ENCODE measurements at places on chromosomes 3 and 15.

DNA sequence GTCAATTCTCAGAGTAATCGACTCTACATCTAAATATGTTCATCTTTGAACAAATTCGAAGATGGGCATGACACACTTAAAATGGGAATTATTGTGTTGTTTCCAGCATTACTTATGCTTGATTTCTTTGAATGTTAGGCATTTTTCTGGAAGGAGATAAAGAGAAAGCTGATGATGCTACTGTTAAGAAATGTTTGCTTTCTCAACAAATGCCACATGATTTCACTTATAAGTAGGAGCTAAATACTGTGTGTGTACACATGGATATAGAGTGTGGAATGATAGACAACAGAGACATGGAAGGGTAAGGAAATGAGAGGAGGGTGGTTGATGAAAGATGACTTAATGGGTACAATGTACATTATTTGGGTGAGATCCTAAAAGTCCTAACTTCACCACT lies 400.9 kb downstream of the TBL1XR1 start:
- DNase-seq = no peak

GRCh38 chr3:71673486-71673885 lies 51.7 kb downstream of the EIF4E3 start:
- no peak for DNase-seq

- peak; percentile 33 for DNase-seq
These were observed 75.8 kb upstream of the LEKR1 start for GRCh38 chr3:156750191-156750873.

DNA sequence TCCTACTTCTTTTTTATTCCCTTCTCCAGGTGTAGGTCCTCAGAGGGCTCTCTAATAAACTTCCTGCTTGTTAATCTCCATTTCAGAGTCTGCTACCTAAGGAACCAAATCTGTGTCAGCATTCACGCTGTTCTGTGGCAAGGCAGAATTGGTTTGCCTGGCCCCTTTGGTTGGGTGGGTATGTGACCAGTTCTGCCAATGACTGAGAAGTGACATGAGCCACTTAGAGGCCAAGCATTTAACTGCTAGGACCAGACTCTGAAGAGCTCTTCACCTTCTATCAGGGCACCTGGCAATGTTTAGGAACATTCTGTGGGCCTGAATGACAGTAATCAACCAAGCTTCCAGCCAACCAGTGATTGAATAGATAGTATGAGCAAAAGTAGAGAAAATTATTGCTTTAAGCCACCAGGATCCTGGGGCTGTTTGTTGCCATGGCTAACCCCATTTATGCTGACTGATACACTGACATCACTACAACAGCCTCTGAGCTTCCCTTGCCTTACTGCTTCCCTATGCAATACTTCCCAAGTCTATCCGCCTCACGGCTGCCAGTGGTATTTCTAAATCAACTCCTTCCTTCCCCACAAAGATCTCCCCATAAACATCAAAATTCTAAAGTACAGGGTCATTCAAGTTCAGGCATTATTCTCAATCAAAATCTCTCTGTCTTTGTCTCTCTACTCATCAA lies 7.6 kb downstream of the FRMD4B start:
- no peak for DNase-seq

GRCh38 chr3:179840985-179841384 lies 188.1 kb downstream of the USP13 start:
- DNase-seq = no peak

- no peak for DNase-seq
These were observed 33.9 kb upstream of the MEIS2 start for GRCh38 chr15:37134244-37134643.

DNA sequence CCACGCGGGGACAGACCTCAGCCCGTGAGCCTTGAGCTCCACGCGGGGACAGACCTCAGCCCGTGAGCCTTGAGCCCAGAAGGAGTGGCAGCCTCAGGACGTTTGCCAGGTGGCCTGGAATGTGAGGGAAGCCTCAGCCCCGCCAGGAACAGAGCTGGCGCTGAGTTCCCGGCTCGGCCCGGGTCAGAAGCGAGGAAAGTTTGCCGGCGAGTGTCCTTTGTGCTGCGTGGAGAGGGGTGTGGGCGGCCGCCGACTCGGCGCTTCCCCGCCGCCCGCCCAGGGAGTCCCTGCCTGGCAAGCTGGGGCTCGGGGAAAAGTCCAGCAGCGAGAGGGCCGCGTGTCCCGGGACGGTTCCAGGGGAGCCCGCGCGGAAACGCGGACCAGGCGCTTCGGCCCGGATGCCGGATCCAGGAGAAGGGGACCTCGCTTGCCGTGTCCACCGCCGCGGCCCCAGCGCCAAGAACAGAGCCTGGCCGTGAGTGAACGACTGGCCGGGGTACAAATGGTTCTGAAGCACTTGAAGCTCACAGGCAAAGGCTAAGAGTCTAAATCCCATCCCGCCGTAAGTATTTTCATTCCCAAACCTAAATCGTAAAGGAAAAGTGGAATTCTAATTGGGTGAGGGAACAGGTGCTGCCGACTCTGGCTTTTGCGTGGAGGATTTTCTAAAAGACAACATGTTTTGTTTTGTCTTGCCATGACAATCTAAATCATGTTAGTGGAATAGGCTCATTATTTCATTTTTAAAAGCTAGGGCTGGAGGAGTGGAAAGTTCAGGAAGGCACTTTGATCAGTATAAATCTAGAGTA lies 1.7 kb downstream of the LRRN1 start:
- peak; percentile 51 for DNase-seq

- DNase-seq = no peak
These were observed 118.7 kb upstream of the PTPRG start for GRCh38 chr3:61442696-61443095.

DNA sequence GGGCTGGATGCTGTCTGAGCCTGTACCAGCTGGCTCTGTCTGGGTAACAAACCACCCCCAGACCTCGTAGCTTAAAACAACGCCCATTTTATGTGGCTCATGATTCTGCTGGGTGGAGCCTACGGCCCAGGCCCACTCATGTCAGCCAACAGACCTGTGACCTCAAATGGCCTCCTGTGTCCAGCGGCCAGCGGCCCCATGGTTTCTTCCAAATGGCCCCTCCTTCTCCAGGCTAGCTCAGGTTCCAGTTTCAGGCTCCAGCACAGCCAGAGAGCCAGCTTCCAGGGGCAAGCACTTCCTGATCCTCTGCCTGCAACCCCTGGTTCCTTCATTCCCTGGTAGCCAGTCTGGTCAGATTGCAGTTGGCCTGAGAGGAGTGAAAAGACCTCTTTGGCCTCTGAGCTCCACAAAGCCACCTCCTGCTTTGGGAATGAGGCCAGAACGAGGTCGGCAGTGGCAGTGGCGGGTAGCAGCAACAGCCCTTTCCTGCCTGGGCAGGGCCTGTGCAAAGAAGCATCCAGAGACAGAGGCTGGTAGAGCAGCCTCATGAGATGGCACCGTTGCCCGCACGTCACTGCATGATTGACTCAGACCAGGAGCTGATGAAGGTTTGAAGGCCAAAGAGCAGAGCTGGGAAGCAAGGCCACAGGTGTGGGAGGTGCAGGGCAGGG lies 21.0 kb upstream of the PLXNA1 start:
- no peak for DNase-seq

DNA sequence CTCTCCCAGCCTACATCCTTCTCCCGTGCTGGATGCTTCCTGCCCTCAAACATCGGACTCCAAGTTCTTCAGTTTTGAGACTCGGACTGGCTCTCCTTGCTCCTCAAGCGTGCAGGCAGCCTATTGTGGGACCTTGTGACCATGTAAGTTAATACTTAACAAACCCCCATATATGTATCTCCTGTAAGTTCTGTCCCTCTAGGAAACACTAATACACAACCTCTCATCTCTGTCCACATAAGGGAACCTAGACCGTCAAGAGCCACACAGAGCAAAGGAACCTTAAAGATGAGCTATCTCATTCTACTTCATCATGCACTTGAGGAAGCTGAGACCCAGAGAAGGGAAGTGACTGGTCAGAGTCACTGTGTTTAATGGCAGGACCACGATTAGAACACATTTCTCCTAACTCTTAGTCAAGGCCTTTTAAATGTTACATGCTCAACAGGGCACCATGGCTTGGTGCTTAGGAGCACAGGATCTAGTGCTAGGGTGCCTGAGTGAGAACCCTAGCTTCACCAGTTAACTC lies 50.3 kb downstream of the NPTN start:
- DNase-seq = no peak

GRCh38 chr3:63966871-63967270 lies 54.7 kb upstream of the SCAANT1 start:
- no peak for DNase-seq

- DNase-seq = no peak
These were observed 22.3 kb upstream of the PLXNA1 start for GRCh38 chr3:126960604-126960995.

GRCh38 chr3:73509066-73509465 lies 115.7 kb downstream of the PDZRN3 start:
- DNase-seq = no peak

GRCh38 chr3:135918600-135918999 lies 46.9 kb upstream of the PPP2R3A start:
- DNase-seq = no peak

- peak; percentile 98 for DNase-seq
These were observed 67.8 kb downstream of the FMN1 start for GRCh38 chr15:33126559-33127290.

- DNase-seq = no peak
These were observed 26.1 kb downstream of the MGLL start for GRCh38 chr3:127796045-127796830.

DNA sequence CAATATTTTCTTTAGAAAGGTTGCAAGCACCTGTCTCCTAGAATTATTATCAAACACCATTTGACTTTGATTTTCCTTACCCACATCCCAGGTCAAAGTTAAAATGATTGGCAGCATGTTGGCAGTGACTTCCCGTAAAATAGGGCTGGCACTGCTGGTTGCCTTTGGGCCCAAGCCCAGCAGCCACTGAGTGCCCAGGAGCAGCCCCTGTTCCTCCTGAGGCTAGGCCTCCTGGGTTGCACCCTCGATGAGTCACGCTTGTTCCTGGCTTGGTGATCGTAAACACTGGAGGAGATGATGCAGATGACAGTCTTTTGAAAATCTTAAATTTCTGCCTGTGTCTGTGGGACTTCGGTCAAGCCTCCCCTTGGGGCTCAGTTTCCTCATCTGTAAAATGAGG lies 290.0 kb downstream of the TLE3 start:
- DNase-seq = no peak

- no peak for DNase-seq
These were observed 181.0 kb downstream of the ABHD5 start for GRCh38 chr3:43871627-43872245.

DNA sequence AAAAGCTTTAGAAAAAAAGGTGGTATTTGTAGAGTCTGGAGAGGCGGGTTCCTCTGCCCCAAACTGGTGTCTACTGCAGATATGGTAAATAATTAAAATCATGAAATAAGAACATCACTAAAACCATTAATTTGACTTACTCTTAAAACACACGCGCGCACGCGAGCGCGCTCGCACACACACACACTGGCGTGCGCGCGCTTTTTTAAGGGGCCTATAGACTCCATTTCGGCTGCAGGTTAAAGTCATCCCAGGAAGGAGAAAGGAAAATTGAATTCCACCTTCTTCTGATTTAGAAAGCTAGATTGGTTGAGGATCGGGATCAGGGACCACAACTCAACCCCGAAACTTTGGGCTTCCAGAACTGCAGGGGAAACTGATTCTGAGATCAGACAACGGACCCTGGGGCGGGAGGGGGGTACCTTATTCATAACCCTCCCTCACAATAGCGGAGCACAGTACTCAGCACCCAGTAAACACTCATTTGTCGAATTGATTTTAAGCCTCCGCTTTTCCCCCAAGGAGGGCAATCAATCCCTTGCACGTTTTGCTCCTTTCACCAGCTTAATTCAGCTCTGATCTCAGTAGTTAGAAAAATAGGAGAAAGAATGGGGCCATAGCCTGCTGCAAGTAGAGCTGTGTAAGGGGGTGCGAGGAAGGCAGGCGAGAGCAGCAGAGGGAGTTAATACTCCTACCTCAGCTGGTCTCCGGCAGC lies 509 bp upstream of the LRRC3B start:
- DNase-seq = no peak

- no peak for DNase-seq
These were observed 4.6 kb upstream of the FBLN2 start for GRCh38 chr3:13544293-13544831.

GRCh38 chr3:42608581-42608980 lies 8.1 kb downstream of the NKTR start:
- DNase-seq = no peak

DNA sequence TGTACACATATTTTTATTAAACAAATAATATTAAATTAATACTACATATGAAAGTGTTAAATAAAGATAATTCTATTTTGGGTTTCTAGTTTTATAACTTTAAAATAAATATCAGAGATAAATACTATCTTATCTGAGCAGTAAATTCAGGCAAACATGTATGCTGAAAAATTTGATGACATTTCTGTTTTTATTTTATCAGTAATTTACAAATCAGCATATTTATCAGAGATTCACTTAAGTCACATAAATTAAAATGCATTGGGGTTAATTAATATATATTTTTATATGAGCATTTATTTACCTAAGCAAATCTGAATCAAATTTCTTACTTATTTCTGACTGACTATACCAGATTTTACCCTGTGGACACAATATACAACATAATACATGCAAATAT lies 1499.8 kb downstream of the OTOL1 start:
- no peak for DNase-seq

- peak; percentile 51 for DNase-seq
These were observed 160.2 kb upstream of the TBL1XR1 start for GRCh38 chr3:177357352-177358090.

GRCh38 chr15:65558336-65558735 lies 28.1 kb downstream of the HACD3 start:
- DNase-seq = no peak

DNA sequence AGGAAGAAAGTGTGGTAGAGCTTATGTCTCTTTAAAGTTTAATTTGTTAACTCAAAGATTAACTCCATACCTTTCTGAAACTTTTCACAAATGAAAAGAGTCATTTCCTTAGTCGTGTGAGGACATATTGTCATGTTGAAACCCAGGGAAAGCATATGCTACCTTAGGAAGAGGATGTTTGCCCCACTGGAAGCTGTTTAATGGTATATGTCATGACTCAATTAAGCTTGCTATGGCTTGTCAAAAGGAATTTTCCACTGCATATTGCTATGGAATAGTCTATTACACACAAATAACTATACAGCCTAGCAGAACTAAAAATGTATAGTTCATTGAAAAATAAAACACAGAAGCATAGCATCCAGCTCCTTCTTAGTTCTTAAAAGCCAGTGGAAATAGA lies 69.9 kb downstream of the NSUN3 start:
- DNase-seq = no peak

GRCh38 chr3:151468284-151468917 lies 7.5 kb upstream of the IGSF10 start:
- DNase-seq = peak; percentile 53

All from kidney (tissue), 22 donors.